Left cardiac atrium (tissue), 4 donors: ENCODE measurements at places on chromosomes 16 and 17. TPM values are rescaled to one million over a fixed set of nuclear protein-coding genes. Genes with fewer than 3 reads are reported as not detected.

SHCBP1 gene
- total RNA-seq = 0.76 TPM

DNA sequence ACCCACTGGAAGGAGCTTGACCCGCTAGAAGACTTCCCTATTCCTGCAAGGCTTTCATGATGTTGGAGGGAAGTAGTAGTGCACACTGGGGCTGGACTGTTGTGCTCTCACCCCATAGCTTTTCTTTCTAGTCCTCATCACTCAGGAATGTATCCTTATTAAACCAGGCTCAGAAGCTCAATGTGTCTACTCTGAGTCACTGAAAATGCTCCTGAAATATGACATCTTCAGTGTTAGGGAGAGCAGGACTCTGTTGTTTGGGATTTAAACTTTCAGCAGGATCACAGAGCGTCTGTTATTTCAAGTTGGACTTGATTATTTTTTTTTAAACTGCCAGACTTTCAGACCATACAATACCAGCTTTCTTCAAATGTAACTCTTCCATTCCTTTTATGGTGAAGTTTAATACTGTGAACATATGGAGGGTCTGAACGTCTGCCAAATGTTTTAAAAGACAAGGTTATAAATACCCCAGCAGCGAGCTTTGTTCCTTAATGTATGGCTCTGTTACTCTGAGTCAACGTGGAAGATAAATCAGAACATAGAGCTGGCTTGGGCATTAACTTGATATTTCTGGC is 257.5 kb downstream of the CDH11 start:
- no peak for DNase-seq

DNA sequence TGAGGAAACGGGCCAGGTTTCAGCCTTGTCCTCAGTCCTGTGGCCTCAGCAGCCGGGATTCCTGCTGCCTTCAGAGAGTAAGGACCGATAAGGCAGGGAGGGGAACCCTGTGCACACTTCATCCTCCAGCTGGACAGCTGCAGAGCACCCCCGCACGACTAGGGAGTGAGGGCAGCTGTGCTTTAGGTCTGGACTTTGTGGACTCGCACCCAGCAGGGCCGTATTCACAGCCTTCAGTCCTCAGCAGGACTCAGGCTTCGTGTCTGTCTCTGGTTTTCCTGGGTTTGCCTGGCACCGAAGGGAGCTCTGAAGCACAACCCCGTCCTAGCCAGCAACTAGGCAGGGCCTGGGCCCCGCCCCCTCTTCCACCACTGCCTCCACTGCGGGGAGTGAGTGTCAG is 45.8 kb upstream of the CACNG5 start:
- no peak for DNase-seq

DNA sequence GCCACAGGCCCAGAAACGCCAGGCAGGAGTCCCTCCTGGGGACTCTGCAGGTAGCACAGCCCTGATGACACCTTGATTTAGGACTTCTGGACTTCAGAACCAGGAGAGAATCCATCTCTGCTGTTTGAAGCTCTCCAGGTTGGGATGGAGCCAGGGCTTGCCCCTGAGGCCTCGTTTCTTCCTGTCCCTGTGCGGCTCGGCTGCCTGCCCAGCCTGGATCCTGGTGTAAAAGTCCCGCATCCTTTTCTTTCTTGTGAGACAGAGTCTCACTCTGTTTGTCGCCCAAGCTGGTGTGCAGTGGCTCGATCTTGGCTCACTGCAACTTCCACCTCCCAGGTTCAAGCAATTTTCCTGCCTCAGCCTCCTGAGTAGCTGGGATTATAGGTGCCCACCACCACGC is 17.9 kb upstream of the CBX4 start:
- DNase-seq = no peak

PRAC2 gene
- total RNA-seq = not detected

DNA sequence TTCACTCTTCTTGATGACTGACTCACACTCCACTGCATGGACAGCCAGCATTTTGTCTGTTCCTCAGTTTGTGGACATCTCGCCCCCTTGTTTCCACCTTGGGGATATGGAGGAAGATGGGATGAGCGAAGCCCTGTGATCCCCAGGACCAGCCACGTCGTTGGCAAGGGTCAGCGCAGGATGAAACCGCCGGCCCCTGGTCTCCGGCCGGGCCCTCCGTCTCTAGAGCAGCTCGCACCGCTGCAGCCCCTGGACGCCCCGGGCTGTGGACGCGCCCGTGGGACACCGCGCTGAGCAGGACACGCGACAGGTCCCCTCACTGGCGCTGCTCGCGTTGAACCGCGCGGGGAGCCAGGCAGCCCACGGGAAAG is 604 bp upstream of the ZC3H18 start:
- DNase-seq = peak; percentile 35

DNA sequence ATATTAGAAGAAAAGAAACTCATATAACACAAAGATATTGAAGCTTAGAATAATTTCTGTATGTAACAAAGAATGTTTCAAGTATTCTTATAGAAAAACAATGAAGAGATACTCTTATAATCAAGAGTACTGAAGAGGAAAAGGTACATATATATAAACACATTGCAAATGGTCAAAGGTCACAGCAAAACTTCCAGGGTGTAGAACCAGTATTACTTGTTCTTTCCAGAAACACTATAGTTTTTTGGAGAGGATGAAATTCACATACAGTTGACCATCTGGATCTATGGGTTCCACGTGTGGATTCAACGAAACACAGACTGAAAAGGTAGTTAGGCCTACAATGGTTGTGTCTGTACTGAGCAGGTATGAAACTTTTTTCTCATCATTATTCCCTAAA is 22.6 kb downstream of the PRPSAP1 start:
- no peak for DNase-seq

DNA sequence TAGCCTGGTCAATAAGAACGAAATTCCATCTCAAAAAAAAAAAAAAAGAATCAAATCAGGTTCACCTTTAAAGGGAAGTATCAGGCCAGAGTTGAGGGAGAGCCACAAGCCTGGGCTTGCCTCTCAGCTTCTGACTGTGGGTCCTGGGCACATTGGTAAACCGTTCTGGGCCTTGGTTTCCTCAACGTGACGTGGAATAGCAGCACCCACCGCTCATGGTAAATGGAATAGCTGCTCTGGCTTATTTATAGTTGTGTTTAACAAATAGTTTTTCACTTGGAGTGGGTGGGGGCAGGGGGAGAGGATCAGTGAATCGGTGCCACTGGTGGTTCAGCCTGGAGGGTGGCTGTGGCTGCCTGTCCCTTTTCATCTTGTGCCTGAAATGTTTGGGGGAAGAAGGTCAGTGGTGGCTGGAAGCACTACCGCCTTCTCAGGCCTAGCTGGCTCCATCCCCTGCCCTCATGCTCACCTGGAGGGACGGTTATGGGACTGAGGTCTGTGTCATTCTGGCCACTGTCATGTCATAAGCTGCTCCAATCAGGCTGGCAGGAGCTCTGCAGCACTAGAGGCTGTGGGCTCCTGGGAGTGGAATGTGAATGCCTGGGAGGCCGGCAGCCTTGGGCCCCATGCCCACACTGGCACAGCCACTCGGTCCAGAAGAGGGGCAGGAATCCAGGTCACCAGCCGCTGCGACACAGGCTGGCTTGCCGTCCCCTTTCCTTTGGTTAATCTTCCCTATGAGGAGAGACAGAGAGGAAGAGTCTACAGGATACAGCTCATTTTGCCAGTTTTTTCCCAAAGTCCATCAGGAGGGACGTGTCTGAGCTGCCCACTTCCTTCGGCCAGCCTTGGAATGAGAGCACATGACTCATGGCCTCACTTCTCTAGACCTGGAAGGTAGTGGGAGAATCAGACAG is 27.0 kb downstream of the CCR7 start:
- peak; percentile 78 for DNase-seq

DNA sequence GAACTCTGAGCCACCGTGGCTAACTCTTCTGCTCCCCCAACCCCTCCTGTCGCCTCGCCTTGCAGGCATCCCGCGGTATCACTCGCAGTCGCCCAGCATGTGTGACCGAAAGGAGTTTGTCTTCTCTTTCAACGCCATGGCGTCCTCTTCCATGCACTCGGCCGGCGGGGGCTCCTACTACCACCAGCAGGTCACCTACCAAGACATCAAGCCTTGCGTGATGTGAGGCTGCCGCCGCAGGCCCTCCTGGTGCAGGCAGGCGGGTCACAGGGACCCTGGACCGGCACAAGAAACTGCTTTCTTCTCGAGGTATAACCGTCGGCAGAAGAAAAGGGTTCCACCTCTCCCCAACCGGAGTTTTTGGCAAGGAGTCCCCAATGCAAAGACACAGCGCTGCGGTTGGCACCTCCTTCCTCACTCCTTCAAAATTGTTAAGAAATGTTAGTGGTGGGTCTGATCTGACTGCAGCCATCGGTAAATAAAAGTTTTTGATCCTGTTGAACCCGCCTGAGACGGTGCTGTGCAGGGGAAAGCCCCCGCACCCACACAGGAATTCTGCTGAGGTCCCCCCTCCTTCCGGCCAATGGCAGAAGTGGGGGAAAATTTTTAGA is 2.6 kb downstream of the FOXF1 start:
- DNase-seq = no peak

DNA sequence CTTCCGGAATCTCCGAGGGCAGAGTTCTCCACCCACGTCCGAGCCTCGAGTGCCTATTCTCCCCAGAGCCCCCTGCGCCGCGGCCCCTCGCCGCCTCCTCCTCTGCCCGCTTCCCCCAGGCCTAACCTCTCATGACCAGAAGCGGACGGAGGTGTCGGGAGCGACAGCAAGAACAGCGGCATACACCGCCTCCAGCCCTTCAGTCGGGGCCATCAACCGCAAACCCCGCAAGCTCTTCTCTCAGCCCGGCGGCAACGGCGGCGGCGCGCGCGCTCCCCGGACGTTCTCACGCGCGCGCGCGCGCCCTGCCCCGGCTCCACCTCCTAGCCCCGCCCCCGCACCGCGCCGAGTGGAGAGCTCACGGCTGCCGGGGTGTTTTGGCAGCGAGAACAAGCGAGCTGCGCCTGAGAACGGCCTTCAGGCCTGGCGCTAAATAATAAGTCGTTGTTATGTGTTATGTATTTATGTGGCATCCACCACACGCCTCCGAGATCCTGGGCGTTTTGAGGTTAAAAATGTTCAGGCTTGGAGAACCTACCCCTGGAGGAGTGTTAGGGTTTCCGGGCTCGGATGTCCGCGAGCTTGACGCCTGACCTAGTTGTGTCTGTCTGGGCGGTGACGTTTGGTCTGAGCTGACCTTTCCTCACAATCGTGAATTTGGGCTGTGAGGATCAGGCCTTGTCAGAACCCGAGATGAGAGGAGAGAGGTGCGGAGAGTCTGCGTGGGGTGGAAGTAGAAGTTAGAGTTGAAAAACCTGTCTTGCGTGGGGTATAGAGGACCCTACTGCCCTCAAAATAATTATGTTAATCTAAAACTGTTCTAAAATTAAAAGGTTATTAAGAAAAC is at the start of gene RNFT1:
TSS of gene RNFT1 (minus strand) at position 259 of the 847 bp plus-strand sequence. CDS start at position 182, 77 bp downstream.
- DNase-seq = peak; percentile 95

DNA sequence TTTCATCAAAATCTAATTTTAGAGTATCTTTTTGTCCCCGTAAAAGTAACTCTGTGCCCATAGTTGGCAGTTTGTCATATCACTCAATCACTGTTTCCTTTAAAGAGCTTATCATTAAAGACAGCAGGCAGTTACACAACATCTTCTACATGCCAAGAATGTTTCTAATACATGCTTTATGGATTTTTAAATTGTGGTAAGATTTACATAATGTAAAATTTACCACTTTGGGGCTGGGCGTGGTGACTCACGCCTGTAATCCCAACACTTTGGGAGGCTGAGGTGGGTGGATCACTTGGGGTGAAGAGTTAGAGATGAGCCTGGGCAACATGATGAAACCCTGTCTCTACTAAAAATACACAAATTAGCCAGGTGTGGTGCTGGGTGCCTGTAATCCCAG is 687.2 kb downstream of the WWOX start:
- DNase-seq = no peak

GRCh38 chr17:16622540-16623277 is 30.9 kb downstream of the ZNF624 start:
- no peak for DNase-seq

NPIPB6 gene
- total RNA-seq = 1.4 TPM

CORO7 gene
- 19.5 TPM for total RNA-seq

GRCh38 chr16:3454631-3455147 is 11.2 kb downstream of the NAA60 start:
- DNase-seq = no peak

DNA sequence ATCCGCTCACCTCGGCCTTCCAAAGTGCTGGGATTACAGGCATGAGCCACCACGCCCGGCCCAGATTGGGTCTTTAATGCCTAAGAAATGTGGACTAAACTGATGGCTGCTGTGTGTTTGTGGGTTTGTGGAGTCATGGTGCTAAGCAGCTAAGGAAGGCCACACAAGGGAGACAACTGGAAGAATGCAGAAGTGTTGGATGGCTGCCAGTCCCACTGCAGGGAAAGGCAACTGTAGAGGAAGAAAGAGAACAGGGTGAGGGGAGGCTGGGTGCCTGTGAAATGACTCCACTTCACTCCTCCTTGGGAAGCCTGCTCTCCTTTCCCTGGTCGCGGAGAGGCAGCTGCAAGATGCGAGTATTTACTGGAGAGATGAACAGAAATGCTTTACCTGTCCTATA is 23.5 kb upstream of the SIAH1 start:
- peak; percentile 45 for DNase-seq

DNA sequence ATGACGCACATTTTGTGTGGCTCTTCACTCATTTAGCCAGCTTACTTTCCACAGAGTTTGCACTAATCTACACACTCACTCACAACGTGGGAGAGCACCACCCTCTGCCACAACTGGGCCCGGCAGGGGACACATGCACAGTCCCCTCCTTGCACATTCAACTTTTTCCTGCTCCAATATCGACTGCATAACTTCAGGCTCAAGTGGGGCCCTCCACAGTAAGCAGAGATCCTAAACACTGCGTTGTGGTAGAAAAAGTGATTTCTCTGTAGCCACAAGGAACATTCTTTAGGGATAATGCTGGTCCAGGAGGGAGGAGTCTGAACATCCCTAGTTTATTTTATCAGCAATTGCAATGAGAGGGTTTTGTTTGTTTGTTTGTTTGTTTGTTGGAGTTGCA is 40.0 kb downstream of the MRPS23 start:
- DNase-seq = no peak

- no peak for DNase-seq
Observed at GRCh38 chr17:83078378-83079351, 744 bp upstream of the METRNL start.

- peak; percentile 87 for DNase-seq
Observed at GRCh38 chr17:74842599-74843351, 16.9 kb downstream of the GRIN2C start.

GRCh38 chr17:68343976-68344375 is 52.7 kb downstream of the ARSG start:
- no peak for DNase-seq

WSCD1 gene
- 10.1 TPM for total RNA-seq

DNA sequence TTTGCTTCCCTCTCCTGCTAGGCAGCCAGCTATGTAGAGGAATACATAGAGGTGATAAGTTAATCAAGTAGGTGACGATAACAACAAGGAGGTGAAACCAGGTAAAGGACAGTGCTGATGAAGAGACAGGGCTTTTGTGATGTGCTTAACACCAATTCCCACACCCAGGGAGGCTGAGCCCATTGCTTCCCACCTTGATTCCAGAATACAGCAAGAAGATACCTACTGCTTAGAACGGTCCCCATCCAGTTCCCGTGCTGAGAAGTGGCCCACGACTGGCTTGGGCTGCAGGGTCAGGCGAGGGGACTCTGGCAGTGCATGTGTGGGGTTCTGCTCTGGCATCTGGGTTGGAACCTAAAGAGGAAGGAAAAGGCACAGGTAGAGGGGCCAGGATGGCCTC is 16.1 kb upstream of the GFAP start:
- DNase-seq = no peak
